ENCODE measurements at places on chromosomes 12 and 14. TPM values are rescaled to one million over a fixed set of nuclear protein-coding genes. Genes with fewer than 3 reads are reported as not detected.

- H3K4me1 ChIP-seq, result no peaks in the 10 kb centered on the region
- no peak overlapping the region for H3K4me3 ChIP-seq
- no peak overlapping the region for H3K27ac ChIP-seq
- no peaks in the 10 kb centered on the region for H3K36me3 ChIP-seq
- no peaks in the 10 kb centered on the region for H3K27me3 ChIP-seq
Measured at GRCh38 chr12:103140286-103140685, 182.8 kb downstream of the ASCL1 start.

- no peaks in the 10 kb centered on the region for H3K27me3 ChIP-seq
- peaks cover 9% of the 10 kb centered on the region for H3K4me1 ChIP-seq
- H3K4me3 ChIP-seq, result no peak within 1 kb of the TSS
- no peaks in the 10 kb centered on the region for H3K36me3 ChIP-seq
- H3K27ac ChIP-seq, result no peak within 1 kb of the TSS
- peak; percentile 82 for DNase-seq
Measured at GRCh38 chr12:105084251-105085250, at the start of gene ALDH1L2. Gene ALDH1L2, minus strand, starts transcription at chr12:105084458. Its CDS starts 22 bp downstream, at chr12:105084436.

PMCH gene
- total RNA-seq, result not detected

- H3K27me3 ChIP-seq, result no peaks in the 10 kb centered on the region
- DNase-seq, result no peak
- no peaks in the 10 kb centered on the region for H3K36me3 ChIP-seq
- no peak overlapping the region for H3K4me3 ChIP-seq
- H3K27ac ChIP-seq, result no peak overlapping the region
Measured at GRCh38 chr14:44112774-44113460, 394.2 kb downstream of the FSCB start.

UNC79 gene
- total RNA-seq, result 1.1 TPM

GRCh38 chr14:57293866-57294837 is 25.4 kb downstream of the AP5M1 start:
- H3K36me3 ChIP-seq, result no peaks in the 10 kb centered on the region
- H3K27ac ChIP-seq, result no peak overlapping the region
- DNase-seq, result no peak

FZD10 gene
- 0.11 TPM for total RNA-seq

RNASE7 gene
- total RNA-seq, result not detected

DNA sequence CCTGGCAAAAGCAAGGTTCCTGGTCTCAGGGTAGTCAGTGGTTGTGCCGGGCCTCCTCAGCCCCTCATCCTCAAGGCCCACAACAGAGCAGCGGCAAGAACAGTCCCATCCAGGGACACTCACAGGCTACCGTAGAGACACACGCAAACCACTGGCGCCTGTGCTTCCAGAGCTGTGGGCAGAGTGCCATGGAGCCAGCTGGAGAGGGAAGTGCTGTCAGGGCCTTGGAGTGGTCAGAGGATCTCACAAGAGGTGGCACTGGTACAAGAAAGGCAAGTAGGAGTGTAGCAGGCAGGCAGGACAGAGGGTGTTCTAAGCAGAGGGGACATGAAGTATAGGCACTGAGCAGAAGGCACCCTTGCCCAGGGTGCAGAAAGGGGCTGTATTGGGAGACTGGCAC is 34.6 kb downstream of the ANKRD9 start:
- DNase-seq, result peak; percentile 89
- no peaks in the 10 kb centered on the region for H3K27me3 ChIP-seq
- H3K4me1 ChIP-seq, result peaks cover 15% of the 10 kb centered on the region
- H3K27ac ChIP-seq, result no peak overlapping the region

P3H3 gene
- 23.6 TPM for total RNA-seq

DNA sequence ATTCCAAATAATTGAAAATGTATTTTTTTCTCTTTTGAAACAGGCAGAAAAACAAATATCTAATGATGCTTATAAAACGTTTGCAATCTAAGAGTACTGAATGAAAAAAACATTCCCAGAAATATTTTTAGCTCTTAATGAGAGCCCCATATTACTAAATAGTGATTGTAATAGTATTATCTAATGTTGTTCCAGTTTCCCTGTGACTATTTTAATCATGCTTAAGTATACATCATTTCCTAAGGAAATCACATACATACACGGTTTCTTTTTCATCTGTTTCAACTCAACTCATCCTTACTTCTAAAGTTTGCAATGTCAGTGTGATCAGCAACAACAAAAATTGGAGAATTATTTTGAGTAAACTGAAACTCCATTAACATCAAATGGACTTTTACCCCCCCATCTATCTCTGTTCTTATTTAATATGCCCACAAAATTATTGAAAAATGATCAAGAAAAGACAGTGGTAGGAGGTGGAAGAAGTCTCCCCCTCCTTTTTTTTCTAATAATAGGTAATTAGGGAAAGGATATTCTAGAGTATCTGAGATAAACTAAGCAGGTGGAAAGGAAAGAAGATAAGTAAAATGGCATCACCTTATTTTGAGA is 530.1 kb upstream of the ATP2B1 start:
- H3K27ac ChIP-seq, result no peak overlapping the region
- H3K36me3 ChIP-seq, result no peaks in the 10 kb centered on the region
- no peak overlapping the region for H3K4me3 ChIP-seq
- H3K27me3 ChIP-seq, result no peaks in the 10 kb centered on the region

DNA sequence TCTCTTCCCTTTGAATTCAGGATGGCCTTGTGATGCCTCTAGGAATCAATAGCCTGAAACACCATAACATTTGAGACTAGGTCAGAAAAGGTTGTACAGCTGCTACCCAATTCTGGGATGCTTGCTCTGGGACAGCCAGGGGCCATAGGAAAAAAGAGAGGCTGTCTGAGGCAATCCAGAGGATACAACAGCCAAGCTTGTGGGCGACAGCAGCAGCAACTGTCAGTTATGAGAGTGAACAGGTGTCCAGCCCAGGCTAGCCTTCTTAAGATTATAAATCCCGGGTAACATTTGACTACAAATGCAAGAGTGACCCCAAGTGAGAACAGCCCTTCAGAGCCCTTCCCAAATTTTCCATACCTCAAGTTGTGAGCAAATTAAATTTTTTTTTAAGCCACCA is 11.1 kb downstream of the DCN start:
- H3K27me3 ChIP-seq, result no peaks in the 10 kb centered on the region
- no peaks in the 10 kb centered on the region for H3K4me1 ChIP-seq
- no peak overlapping the region for H3K27ac ChIP-seq
- no peak for DNase-seq
- no peak overlapping the region for H3K4me3 ChIP-seq

PCBP2 gene
- 911 TPM for total RNA-seq

KRT85 gene
- total RNA-seq, result not detected

- no peaks in the 10 kb centered on the region for H3K27me3 ChIP-seq
- H3K4me3 ChIP-seq, result no peak overlapping the region
- no peaks in the 10 kb centered on the region for H3K36me3 ChIP-seq
- no peak for DNase-seq
- no peak overlapping the region for H3K27ac ChIP-seq
Measured at GRCh38 chr12:32702946-32703345, 23.8 kb downstream of the DNM1L start.

LACRT gene
- not detected for total RNA-seq

GRCh38 chr12:39972119-39972518 is 133.8 kb downstream of the SLC2A13 start:
- no peaks in the 10 kb centered on the region for H3K27me3 ChIP-seq
- no peaks in the 10 kb centered on the region for H3K4me1 ChIP-seq
- no peaks in the 10 kb centered on the region for H3K36me3 ChIP-seq
- no peak for DNase-seq
- H3K4me3 ChIP-seq, result no peak overlapping the region

GRCh38 chr12:31203261-31203660 is 122.7 kb downstream of the SINHCAF start:
- H3K4me1 ChIP-seq, result no peaks in the 10 kb centered on the region
- H3K4me3 ChIP-seq, result no peak overlapping the region
- H3K27ac ChIP-seq, result no peak overlapping the region
- DNase-seq, result no peak
- no peaks in the 10 kb centered on the region for H3K27me3 ChIP-seq

DNA sequence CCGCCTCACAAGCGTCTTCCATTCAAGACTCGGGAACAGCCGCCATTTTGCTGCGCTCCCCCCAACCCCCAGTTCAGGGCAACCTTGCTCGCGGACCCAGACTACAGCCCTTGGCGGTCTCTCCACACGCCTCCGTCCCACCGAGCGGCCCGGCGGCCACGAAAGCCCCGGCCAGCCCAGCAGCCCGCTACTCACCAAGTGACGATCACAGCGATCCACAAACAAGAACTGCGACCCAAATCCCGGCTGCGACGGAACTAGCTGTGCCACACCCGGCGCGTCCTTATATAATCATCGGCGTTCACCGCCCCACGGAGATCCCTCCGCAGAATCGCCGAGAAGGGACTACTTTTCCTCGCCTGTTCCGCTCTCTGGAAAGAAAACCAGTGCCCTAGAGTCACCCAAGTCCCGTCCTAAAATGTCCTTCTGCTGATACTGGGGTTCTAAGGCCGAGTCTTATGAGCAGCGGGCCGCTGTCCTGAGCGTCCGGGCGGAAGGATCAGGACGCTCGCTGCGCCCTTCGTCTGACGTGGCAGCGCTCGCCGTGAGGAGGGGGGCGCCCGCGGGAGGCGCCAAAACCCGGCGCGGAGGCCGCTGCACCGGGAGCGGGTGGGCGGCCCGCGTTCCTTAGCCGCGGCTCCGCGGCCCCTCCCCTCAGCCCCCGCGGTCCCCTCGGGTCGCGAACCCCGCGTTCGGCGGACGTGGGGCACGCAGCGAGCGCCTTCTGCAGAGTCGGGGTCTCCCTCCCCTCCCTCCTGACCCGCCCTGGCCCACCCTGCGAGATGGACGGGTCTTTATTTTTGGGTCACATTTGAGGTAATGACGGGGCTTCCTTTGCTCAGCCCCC is at the start of gene UBC:
Gene UBC (minus strand): TSS at position 259 of the 847 bp plus-strand sequence. CDS start 879 bp downstream, outside the sequence.
- DNase-seq, result peak; percentile 91
- no peaks in the 10 kb centered on the region for H3K27me3 ChIP-seq
- H3K36me3 ChIP-seq, result no peaks in the 10 kb centered on the region

DNA sequence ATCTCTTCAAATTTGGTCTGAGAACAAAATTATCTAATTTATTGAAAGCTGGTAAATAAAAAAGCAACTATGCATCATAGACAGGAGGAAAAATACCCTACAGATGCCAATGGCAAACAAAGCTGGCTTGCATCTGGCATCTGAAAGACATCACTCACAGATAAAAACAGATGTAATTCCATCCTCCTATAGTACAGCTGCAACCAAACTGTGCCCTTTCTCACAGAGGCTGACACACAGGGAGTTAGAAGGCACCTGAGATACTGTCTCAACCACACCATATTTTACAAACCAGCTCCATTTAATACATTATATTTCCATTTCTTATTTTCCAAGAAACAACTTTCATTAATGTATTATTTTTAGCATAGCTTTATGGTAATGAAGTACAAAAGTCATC is 39.4 kb downstream of the DUSP16 start:
- peaks cover 5% of the 10 kb centered on the region for H3K4me1 ChIP-seq
- H3K27ac ChIP-seq, result no peak overlapping the region
- peaks cover 18% of the 10 kb centered on the region for H3K36me3 ChIP-seq
- no peak overlapping the region for H3K4me3 ChIP-seq
- H3K27me3 ChIP-seq, result no peaks in the 10 kb centered on the region

DNA sequence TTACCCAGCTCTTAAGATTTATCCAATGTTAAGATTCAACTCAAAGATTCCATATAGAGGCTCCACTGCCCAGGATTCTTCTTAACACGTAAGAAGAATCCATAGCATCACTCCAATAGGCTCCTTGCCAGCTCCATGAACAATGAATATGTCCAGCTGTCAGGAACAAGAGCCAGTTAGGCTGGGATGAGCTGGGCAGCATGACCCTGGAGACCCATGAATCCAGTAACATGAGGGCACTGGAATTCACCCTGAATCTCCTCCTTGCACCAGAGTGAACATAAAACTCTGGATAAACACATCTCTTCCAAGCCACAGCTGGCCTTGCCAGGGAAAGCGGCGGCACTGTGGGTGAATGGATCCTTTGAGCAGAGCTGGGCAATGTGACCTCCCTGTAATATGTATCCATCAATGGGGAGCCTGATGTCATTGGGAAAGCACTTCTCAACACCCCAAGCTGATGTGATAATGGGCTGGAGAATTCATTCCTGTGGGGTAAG is 24.4 kb upstream of the TC2N start:
- no peak for DNase-seq
- H3K27ac ChIP-seq, result peak overlapping the region; percentile 68

Measured in adrenal gland (tissue), 19 donors.